ENCODE measurements at places on chromosomes 3 and 15.

- no peak for DNase-seq
Observed at GRCh38 chr3:120512655-120513054, 61.9 kb upstream of the FSTL1 start.

- no peak for DNase-seq
Observed at GRCh38 chr15:69337138-69337537, 38.4 kb downstream of the PAQR5 start.

GRCh38 chr15:98796685-98797357 is 148.5 kb downstream of the IGF1R start:
- DNase-seq, result no peak

- DNase-seq, result no peak
Observed at GRCh38 chr15:51234176-51234927, 104.0 kb downstream of the CYP19A1 start.

DNA sequence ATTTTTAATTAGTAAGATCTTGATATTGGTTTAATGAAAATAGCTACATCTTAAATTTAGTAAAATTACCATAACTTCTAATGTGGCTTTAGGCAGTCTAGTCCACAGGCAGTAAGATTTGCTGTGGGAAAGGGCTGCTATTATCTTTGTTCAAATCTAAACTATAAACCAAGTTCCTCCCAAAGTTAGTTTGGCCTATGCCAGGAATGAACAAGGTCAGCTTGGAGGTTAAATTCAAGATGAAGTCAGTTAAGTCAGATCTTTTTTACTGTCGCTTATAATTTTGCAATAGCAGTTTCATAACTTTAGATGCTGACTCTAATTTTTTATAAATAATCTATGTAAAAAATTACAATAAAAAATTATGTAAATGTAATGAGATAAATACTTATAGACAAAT is 1016.9 kb upstream of the ALCAM start:
- DNase-seq, result no peak

DNA sequence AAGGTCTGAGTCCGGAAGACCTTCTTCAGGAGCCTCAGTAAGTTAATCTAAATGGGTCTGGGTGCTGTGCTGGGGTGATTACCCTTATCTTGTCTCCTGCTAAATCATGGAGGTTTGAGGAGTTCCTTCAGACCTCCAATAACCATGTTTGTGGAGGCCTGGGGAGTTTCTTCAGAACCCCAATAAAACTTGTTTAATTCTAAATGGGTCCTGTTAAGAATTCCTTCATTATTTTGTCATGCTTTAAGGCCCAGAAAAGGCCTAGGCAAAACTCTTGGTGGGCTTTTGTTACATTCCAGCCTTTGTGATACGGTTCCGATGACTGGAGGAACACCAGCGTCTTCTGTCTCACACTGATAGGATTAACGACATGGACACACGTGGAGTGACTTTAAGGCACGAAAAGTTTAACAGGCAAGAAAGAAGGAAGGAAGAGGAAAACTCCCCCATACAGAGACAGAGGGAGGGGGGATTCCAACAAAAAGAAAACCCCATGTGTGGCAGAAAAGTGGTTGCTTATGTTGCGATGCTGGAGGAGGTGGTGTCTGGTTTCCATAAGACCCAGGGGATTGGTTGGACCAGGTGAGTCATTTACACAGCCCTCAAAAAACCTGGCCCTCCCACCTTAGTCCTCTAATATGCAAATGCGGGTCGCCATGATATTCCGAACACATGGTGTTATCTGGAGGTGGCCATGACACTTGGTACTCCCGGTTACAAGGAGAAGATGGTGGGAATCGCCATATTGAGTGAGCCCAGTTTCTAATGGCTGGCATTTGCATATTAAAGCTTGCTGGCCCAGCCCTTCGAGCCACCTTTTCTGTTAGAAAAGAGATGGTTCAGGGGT is 72.6 kb upstream of the MFGE8 start:
- no peak for DNase-seq

GRCh38 chr3:10666621-10667020 is 149.4 kb upstream of the SLC6A11 start:
- DNase-seq, result no peak
